ENCODE measurements at places on chromosomes 2 and 18.

- DNase-seq, result no peak
These were observed 26.4 kb upstream of the B4GALT6 start for GRCh38 chr18:31710826-31711225.

DNA sequence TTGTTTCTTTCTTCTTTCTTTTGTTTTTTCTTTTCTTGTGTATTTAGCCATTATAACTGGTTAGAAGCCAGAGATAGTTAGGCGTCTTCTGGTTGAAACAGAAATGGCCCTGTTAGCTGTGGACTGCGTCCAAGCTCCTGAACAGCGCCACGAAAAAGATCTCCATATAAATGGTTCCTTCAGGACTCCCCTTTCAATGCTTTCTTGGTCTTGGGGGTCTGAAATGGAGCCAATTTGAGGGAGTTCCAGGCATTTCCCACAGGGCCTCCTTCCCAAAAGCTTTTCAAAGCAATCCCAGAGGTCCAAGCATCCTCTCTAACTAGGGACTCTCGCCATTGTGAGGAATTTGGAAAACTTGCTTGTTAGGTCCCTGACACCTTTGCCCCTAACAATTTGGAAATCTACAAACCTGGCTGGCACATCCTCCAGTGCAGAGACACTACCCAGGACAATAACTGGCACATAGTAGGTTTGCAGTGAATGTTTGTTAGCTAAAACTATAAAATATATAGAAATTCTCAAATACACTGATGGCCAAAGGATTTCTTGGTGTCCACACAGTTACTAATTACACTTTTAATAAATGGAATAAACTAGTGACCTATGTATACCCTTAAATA is 80.1 kb downstream of the MYCN start:
- peak; percentile 93 for DNase-seq

DNA sequence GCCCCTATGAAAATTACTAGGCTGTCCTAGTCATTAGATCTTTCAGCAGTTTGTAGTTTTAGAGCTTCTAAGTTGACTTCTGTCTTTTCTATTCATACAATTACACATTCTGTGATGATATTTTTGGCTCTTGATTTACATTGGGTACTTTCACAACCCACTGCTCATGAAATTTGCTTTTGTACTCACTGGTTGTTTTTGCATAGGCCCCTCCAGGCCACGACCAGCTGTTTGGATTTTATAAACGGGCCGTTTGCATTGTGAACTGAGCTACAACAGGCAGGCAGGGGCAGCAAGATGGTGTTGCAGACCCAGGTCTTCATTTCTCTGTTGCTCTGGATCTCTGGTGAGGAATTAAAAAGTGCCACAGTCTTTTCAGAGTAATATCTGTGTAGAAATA is 193.8 kb downstream of the RPIA start:
- DNase-seq, result no peak

- DNase-seq, result peak; percentile 65
These were observed 58.2 kb downstream of the KLHL14 start for GRCh38 chr18:32714571-32715148.

DNA sequence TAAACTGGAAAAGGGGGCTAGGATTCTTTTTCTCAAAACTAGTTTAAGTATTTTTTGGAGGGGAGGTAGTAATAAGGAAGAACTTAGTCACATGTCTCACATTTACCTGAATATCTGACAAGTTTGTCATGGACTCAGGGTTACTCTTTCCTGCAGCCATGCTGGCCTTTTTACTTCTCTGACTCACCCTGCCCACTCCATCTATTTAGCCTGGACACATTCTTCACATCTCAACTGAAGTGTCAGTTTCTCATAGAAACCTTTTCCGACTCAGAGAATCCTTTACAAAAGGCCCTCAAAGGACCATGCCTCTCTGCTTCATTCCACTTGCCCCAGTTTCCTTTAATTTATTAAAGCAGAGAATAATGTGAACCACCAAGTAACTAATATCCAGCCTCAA is 42.6 kb downstream of the SCN7A start:
- no peak for DNase-seq

- no peak for DNase-seq
These were observed 129.2 kb downstream of the MTX2 start for GRCh38 chr2:176398243-176399073.

- DNase-seq, result no peak
These were observed 188.4 kb downstream of the MYO5B start for GRCh38 chr18:50006470-50007046.

GRCh38 chr2:174383796-174384195 is 11.7 kb upstream of the SCRN3 start:
- DNase-seq, result no peak

DNA sequence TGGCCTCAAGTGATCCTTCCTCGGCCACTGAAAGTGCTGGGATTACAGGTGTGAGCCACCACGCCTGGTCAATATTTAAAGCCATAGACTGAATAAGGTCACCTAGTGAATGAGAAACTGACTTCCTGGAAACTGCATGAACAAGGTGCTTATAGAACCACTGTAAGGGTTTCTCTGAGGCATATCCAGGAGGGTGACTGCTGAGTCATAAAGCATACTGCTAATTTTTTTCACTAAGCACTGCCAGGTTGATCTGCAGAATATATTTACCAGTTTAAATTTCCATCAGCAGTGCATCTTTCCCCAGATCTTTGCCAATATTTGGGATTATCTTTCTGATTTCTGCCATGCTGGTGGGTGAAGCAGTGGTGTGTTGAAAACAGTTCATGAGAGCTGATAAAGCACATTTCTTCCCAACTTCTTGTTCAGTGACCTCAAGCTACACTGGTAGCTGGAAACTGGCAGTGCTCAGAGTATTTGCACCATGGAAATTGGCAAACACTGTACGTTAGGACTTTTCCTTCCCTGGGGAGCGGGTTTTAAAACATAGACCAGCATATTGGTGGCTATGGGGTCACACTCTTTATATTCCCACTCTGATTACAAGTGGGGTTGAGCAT is 4.2 kb upstream of the CLIP4 start:
- DNase-seq, result no peak

GRCh38 chr2:269356-270030 is 4.7 kb downstream of the ACP1 start:
- no peak for DNase-seq

- no peak for DNase-seq
These were observed 283.2 kb downstream of the MREG start for GRCh38 chr2:215729985-215730620.

- no peak for DNase-seq
These were observed 749.6 kb upstream of the VRK2 start for GRCh38 chr2:57296795-57297517.

GRCh38 chr2:109645412-109646184 is 31.4 kb downstream of the SOWAHC start:
- no peak for DNase-seq

DNA sequence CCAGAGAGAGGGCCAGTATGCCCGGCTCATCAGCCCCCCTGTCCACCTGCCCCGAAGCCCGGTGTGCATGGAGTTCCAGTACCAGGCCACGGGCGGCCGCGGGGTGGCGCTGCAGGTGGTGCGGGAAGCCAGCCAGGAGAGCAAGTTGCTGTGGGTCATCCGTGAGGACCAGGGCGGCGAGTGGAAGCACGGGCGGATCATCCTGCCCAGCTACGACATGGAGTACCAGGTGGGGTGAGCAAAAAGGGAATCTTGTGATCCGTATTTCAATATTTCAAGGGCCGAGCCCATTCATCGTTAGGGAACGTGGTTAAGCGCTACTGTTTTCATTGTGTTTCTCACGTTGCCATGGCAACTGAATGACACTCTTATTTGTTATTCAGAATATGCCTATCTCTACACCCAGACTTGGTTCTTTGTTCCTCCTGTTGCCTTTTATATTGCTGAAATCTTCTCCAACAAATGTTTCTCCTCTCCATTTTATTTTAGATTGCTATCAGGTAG is 81.5 kb downstream of the NRP2 start:
- no peak for DNase-seq

DNA sequence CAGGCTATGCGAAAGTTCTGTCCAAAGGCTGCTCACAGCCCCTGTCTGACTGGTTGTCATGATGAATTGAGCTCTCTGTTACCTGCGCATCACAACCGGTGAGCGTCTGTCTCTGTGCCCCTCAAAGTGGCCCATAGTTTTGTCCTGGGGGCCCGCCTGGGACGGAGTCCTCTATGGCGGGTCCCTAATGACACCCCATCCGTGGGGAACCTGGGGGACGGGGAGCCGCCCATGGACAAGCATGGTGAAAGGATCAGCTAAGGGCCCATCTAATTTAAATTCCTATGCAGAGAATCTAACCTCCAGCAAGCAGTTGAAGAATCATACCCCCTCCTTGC is 473 bp downstream of the ELMOD3 start:
- DNase-seq, result no peak

DNA sequence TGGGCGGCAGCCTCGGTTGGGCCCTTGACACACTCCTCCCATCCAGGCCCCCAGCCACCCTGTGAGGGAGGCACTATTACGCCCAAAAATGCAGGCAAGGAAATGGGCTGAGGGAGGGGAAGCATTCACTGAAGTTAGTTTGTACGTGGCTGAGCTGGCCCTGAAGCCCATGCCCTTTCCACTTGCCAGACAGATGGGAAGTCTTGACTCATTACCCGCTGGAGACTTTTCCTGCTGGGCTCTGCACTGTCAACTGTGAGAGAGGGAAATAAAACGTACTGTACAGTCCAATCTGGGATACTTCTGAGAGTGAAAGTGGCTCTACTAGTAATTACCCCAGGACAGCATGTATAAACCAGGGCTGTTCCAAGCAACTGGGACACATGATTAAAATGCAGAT is 125.9 kb downstream of the MSH2 start:
- DNase-seq, result no peak

GRCh38 chr2:202831242-202832220 is 40.0 kb downstream of the ICA1L start:
- peak; percentile 52 for DNase-seq

DNA sequence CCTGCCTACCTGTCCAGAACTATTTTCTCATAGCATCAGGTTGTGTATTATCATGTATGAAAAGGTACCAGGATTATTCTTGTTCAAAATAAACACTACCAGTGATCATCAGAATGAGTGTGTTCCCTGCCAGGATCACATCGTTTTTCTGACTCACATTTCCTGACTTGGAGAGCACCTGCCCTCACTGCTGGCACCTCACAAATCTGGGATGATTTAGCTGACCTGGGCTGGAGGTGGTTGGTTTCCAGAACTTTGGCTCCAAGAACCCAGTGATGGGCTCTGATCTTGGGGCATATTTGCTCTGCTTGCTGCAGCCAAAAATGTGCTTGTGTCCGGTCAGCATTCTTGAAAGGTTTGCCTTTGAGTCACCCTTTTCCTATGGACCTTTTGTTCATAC is 836.3 kb upstream of the ACVR2A start:
- DNase-seq, result no peak

DNA sequence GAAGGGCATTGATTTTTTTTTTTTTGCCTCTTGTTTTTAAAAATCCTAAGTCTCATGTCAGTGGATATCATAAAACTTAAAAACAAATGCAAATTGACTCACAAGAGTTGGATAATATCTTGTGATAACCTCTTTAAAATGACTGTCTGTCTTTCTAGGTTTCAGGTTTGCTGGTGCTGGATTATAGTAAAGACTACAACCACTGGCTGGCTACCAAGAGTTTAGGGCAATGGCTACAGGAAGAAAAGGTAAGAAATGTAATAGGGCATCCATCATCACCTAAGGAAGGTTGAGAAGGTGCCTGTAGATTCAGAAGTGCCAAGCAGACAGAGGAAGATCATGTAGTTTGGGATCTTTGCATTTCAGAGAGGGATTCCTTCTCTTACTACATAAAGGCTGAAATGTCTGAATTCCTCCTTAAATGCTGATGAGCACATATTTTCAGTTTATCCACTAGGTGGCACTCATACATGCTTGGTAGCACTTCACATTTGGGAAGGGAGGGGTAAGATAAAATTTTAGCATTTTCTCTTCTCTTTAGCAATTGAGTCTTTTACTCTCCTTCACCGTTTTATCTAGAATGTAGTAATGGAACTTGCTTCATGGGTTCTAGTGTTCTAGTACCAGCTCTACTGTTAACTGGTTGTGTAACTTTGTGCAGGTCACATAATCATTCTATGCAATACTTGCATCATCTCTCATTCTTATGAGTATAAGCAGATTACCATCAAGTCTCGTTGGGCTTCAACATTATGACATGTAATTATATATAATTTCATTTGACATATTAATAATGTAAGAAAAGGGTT is 21.1 kb downstream of the CPS1 start:
- peak; percentile 46 for DNase-seq

- no peak for DNase-seq
These were observed 16.6 kb downstream of the ADCY3 start for GRCh38 chr2:24903161-24904103.

- DNase-seq, result no peak
These were observed 477.5 kb upstream of the MYT1L start for GRCh38 chr2:2808551-2809058.

GRCh38 chr2:240557808-240558207 is at the start of gene ANKMY1:
ANKMY1 (minus strand) TSS chr2:240557988; CDS start chr2:240557335, 653 bp downstream.
- no peak for DNase-seq

- DNase-seq, result no peak
These were observed 165.6 kb downstream of the MYO1B start for GRCh38 chr2:191410646-191411436.

DNA sequence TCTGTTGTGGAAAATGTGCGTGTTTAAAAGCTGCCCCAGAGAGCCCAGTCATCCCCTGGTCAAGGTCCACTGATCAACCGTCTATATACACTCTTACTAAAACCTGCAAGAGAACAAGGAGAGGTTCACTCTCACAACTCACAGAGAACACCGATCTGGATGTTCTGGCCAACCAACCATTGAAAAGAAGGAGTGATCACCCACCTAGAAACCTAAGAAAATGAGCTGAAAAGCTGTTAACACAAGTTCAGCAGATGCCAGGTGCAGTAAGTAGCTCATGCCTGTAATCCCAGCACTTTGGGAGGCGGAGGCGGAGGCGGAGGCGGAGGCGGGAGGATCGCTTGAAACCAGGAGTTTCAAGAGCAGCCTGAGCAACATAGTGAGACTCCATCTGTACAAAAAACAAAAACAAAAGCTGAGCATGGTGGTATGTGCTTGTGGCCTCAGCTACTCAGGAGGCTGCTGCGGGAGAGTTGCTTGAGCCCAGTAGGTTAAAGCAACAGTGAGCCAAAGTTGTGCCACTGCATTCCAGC is 14.5 kb downstream of the ATG16L1 start:
- DNase-seq, result no peak

DNA sequence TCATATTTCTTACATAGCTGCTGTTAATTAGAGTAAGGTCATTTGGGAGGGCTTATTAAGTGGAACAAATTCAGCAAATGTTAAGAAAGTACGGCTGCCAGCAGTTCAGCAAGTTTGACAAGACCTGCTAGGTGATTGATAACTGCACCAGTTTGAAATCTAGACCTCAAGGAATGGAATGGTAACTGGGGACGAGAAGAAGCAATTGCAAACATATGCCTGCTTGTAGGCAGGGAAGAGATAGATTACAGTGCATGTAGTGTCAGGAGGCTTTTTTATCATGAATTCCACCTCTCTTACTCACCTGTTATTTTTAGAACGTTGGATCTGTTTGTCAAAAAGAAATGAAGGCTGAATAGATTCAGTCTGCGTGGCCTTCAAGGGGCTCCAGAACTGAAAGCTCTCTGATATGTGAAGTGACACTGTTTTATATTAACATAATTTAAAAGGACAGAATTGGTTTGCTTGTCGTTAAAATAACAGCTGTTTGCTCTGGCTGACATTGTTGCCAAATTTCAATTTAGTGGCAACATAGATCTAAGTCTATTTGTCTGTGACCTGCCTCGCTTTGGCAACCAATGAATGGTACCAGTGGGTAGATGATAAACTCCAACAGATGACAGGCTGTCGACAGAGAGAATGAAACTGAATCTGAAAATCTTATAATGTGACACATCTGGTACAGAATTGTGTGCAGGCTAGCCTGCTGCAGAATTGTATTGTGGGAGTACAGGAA is 199.3 kb downstream of the ZNF407 start:
- DNase-seq, result peak; percentile 59
